ENCODE measurements at places on chromosomes 4 and X. TPM values are rescaled to one million over a fixed set of nuclear protein-coding genes. Genes with fewer than 3 reads are reported as not detected.

DNA sequence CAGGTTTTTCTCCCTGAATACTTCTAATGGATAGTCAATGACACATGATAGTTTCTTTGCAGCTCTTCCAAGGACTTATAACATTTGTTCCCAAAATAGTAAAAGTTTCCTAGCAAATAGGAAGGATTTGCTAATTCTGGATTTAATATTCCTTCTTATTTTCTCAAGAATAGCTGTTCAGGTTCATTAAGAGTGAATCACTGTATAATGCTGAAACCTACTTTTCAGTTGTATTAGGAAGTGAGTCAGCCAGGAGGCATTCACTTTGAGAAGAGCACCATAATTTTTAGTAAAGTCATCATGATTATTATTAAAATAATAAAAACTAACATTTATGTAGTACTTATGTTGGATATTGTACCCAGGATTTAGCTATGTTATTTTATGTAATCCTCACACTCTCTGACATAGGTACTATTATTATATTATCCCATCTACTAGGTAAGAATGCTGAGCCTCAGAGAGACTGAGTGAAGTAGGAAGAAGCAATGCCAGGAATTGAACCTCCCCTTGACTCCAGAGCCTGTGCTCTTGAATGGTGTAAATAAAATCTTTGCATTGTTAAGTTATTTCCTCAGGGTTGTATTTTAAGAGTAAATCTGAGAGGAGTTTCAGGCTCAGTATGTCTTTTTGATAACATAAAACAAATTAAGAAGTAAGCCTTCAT, 114.8 kb downstream of the REELD1 start:
- DNase-seq = no peak

DNA sequence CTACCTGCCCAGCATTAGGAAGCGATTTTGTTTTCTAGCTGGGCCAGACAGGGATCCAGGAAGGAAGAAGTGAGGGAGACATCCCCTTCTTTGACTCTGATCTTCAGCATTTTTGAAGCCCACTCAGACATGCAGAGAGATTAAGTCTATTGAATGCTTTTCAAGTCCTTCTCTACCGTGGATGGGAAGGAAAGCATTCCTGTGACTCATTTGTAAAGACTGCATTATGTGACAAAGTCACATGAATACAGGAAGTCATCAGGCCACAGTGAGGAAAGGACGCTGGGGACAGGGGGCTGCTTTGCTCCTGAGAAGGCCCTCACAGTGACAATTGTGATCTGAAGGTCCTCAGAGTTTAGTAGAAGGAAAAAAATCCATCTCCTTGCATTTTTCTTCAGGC, 67.4 kb upstream of the GBA3 start:
- peak; percentile 72 for DNase-seq

- no peak for DNase-seq
Measured at GRCh38 chr4:53014881-53015280, 152.8 kb downstream of the RASL11B start.

HMX1 gene
- total RNA-seq = not detected

TIMP1 gene
- total RNA-seq = 76.9 TPM

All from endodermal cell (in vitro differentiated cells).